ENCODE measurements at places on chromosomes 3 and 15.

- DNase-seq = no peak
Observed at GRCh38 chr3:177610686-177611633, 413.7 kb upstream of the TBL1XR1 start.

DNA sequence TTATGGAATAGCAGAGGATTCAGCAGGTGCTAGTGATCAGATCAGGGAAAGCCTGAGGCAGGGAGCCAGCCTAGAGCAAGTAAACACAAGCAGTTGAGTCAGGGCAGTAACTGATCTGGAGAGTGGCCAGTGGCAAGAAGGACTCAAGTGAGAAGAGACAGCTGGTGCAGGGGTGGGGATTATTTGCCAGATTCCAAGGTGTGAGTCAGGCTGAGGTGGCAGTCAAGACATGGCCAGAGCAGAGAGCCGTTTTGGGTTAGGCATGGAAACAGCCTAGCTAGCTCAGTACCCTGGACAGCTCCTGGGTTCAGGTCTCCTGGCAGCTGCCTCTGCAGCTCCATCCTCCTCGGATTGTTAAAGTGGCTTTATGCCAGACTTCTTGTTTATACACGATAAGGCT, 281.9 kb upstream of the ONECUT1 start:
- DNase-seq = peak; percentile 6

DNA sequence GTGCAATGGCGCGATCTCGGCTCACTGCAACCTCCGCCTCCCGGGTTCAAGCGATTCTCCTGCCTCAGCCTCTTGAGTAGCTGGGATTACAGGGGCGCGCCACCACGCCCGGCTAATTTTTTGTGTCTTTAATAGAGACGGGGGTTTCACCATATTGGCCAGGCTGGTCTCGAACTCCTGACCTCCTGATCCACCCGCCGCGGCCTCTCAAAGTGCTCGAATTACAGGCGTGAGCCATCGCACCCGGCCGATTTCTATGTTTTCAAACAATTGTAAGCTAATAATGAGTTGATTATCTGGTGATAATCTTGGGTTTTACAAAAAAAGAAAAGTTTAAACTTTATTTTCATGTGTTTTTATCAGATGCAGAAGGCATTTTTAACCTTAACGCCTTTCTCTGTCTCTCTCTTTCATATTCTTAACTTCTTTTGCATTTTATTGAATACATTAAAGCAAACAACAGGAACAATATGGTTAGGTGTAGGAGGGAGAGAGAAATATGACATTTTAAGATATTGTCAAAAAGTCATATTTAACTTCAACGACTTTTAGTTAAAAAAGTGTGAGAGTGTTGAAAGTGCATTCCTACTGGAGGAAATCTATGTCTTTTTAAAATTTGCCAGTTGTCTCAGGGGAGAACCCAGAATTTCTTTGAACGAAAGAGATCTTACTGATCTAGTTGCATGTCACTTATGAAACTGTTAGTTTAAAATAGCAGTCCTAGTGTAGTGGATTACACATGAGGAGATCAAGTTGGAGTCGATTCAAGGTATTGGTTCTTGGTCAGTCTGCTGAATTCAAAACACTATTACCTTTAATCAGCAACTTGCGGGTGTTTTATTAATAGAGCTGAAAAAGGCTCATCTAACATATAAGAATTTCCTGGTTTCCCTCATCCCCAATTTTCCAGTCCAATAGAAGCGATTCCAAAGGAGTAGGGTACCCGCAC, 3.4 kb upstream of the MEIS2 start:
- DNase-seq = no peak

DNA sequence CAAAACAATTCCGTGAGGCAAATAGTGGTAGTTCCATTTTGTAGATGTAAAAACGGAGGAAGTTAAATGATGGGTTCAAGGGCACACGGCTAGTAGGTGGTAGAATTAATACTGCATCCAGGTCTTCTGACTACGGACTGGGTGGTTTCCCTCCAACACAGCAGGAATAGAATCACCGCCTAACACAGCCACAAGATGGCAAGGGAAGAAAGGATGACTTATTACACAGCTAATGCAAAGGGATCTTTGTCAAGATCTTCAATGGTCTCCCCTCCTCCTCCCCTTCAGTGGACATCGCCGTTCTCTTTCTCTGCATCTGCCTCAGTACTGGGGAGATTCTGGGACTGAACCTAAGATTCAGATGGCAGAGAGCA, 524 bp upstream of the TOPBP1 start:
- DNase-seq = peak; percentile 47
